Right hindlimb (tissue), 1 donor: ENCODE measurements at places on chromosomes 2 and 18.

DNA sequence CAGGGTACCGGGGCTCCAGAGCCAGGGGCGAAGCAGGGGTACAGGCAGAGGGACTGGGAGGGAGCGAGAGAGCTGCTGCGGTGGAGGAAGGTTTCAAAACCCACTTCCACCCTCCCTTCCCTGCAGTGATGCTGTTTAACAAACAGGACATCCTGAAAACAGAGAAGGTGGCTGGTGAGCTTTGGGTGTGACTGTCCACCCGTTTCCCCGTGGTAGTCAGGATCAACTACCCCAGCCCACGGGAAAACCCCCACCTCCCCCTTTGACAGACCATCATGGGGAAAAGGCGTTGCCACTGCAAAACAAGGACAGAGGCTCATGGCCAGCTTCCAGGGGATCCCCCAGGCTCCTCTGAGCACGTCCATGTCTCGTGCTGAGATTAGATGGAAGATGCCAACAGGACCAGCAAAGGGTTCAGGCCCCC, 12.9 kb downstream of the TMEM185B start:
- DNase-seq, result no peak

GRCh38 chr18:24273596-24273995, 124.0 kb downstream of the OSBPL1A start:
- no peak for DNase-seq

- no peak for DNase-seq
Observed at GRCh38 chr2:11754700-11755015, 8.2 kb downstream of the LPIN1 start.

- DNase-seq, result no peak
Observed at GRCh38 chr2:101076581-101076980, 74.5 kb downstream of the RPL31 start.

- peak; percentile 82 for DNase-seq
Observed at GRCh38 chr2:144402251-144402650, 117.7 kb downstream of the ZEB2 start.

DNA sequence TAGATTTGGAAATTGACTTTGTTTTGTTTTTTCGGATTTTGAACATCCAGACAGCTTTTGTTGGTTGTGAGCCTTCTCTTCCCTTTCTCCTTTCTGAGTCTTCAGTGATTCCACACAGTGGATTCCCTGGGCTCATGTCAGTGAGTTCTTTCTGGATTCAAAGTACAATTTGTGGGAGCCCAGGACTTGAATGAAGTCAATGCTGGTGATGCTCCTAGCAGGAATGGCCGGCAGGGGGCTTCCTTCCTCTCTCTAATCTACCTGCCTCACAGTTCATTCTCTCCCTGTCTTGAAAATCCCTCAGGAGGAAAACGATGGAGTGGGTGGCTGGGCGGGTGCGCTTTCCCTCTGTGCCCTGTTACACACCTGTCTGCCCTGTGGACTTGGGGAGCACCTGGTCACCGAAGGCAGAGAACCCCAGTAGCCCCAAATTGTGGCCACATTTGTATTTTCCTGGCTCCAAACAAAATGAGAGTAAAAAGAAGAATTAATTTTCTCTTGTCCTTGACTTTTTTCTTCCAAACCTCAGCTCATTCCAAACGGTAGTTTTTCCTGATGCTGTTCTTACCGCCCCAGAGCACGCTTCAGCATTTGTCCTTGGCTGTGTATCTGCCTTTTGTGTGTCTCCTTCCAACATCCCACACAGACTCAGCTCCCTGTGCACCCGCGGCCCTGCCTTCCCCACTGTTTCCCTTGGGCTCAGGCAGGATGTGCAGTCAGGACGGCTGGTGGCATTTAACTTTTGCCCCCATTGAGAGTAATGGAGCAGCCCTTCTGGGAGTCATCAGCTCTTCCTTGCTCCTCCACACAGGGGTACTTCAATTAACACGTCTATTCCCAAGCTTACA, 86.6 kb downstream of the MARCO start:
- DNase-seq, result no peak

DNA sequence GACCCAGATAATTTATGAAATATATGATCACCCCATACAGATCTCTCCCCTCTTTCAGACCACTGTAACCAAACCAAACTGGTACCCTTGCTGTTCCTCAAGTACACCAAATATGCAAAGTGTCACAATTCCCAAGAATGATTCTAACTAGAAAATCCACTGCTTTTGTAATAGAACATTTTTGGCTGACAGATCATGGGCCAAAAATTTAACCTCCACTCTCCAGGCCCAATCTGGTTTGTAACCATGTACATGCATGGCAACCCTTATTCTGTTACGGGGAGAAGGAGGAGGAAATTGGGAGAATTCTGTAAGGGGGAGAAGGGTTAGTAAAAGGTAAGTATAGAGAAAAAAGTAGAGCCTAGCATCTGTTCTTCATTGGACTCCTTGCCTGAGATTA, 62.0 kb downstream of the IKZF2 start:
- no peak for DNase-seq

DNA sequence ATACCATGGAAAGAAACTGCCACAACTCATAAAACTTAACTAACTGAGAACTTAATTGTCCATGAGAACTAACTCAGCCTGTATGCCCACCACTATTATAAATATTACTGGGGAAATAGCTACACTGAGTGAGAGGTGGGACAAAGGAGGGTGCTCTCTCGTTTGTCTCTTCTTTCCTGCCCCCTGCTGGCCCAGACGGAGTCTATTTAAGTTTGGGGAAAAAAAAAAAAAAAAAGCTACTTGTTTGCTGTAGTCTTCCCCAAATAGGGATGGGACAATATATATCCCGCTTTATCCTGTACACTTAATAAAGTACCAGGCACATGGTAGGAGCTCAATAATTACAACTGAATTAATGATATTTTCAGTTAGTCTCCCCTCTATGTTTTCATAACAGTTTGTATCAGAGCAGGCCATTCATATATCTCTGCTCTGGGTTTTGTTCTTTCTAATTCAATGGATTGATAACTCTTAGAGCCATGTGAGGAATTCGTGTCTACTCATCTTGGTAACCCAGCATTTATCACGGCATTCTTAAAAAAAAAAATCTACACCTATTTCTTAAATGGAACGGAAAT, 647.6 kb upstream of the PKDCC start:
- DNase-seq, result no peak

GRCh38 chr2:69720404-69720803, 21.5 kb upstream of the ANXA4 start:
- DNase-seq, result no peak

- no peak for DNase-seq
Observed at GRCh38 chr2:204353823-204354222, 191.5 kb upstream of the PARD3B start.

DNA sequence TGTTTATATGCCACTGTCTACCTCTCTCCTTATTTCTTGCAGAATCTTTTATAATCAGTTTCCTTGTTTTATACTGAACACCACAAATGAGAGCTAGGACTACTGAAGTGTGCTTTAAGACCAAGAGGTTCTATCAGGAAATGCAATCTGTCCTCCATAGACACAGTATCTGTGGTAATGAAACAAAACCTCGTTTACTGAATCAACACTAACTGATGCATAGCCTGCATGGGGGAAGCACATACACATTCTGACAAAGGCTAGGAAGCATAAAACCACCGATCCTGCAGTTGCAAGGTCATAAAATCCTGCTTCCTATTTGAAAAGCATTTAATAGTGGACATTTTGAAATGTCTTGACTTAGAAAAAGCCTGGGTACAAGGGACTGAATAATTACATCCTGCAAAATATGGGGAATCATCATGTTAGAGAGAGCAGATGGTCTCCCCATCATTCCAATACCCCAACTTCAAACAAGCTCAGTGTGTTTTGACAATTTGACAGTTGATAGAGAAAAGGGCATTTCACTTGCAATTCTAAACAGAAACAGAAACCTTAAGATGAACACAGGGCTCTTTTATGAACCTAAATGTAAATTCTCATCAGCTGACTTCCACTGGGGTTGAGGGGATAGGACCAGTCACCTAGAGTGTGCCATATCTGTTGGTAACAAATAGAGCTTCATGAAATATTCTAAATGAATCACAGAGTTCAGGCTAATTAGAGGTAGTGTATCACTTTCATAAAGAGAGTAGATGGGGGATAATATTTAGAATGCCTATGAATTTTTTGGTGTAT, 1845.6 kb upstream of the PIK3C3 start:
- no peak for DNase-seq

- DNase-seq, result no peak
Observed at GRCh38 chr18:63302636-63303405, 16.7 kb downstream of the BCL2 start.

GRCh38 chr2:17227856-17228255, 290.4 kb downstream of the RAD51AP2 start:
- DNase-seq, result no peak

- no peak for DNase-seq
Observed at GRCh38 chr2:184599054-184599871, 934 bp downstream of the ZNF804A start.

DNA sequence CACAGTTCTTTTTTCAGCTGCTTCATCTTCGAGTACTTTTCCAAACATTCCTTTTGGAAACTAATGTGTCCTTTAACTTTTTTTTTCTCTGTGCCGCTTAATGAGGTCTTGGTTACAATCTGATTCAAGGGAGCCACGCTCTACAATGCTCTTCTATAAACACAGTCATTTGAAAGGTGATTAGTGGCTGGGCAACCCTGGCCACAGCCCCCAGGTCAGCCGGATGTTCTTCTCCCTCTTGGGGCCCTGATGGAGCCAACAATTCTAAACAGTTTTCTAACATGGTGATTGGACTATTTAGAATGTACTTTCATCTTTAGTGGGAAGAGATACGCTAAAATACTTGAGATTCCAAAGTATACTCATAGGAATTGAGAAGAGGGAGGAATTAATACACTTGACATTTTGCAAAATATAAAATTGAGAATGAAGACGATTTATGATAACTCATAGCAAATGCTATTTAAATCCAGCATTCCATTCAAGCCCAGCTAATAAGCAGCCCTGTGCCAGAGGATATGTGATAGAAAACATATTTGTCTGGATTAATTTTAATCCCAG, 83.7 kb upstream of the MBOAT2 start:
- DNase-seq, result no peak

DNA sequence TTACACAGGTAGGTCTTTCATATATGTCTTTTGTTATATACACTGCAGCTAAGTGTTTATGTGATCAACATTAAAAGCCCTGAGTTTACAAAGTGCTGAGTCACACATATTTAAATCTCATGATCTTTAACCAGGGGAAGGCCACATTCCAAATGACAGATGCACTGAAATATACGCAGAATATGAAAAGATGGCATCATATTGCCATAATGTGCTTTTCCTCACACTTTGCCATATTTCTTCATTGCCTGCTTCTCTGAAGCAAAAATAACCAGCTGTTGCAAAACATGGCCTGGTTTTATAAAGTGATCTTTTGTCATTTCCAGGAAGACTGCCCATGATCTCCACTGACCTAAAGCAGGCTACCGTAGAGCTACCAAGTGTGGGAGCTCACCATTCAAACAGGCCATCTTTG, 93.5 kb upstream of the MAPRE2 start:
- DNase-seq, result no peak

DNA sequence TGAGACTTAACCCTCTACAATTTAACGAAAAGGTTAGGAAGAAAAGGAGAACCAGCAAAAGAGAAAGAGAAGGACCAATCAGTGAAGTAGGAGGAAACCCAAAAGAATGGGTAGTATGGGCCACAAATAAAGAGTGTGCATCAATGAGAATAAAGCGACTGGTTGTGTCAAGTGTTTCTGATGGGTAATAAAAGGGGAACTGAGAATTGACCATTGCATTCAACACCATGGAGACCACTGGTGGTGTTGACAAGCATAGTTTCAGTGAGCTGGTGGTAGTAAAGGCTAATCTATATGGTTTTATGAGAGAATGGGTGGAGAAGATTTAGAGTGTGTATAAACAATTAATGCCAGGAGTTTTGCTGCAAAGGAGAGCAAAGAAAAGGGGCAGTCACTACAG, 75.4 kb downstream of the CSRNP3 start:
- DNase-seq, result no peak

DNA sequence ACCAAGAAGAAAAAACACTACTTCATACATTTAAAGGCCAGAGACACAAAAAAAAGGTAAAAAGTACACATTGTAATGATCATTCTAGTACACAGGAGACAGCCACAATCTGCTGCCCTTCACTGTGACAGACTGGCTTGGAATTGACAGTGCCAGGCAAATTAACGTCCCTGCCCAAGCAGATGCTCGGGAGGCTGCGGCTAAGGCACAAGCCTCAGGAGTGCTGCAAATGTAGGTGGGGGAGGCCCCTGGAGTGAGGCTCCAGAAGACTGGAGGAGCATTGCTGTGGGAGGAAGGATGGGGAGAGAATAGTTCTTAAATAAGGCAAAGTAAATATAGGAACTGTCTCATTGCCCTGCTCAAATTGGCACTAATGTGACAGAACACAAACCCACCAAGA, 18.6 kb downstream of the ERCC3 start:
- no peak for DNase-seq

DNA sequence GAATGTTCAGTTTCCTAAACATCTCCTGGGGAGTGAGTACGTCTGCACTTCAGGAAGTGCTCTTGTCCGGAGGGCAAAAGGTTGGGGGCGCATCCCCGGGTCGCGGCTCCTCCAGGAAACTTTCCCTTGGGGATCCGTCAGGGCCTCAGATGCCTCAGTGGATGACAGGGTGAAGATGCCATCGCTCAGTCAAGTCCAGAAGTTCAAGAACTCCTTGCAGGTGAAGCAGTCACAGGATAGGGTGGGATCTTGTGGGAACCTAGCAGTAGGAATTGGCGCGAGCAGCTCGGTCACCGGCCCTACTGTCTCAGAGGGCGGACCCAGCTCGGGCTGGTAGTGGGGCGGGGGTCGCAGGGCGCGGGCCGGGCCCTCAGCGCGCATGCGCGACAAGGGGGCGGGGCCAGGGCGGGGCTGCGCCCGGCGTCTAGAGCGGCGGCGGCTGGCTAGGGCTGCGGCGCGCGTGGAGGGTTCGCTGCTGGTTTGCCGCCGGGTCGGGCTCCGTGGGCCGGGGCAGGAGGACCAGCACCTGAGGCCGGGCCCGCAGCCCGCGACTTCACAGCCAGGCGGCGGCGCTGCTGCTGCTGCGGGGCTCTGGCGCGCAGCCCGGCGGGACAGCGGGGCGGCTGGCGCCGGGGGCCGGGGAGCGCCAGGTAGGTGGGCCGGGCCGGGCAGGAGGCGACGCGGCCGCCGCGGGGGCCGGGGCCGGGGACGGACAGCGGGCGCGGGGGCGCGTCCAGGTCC, at the start of gene INPP4A:
Gene INPP4A, plus strand, starts transcription at position 423 of the 741 bp plus-strand sequence. CDS start 75,191 bp downstream, outside the sequence.
- DNase-seq, result peak; percentile 85

- no peak for DNase-seq
Observed at GRCh38 chr2:138703242-138703641, 76.9 kb downstream of the NXPH2 start.

- no peak for DNase-seq
Observed at GRCh38 chr18:77203851-77204250, 45.8 kb upstream of the GALR1 start.

DNA sequence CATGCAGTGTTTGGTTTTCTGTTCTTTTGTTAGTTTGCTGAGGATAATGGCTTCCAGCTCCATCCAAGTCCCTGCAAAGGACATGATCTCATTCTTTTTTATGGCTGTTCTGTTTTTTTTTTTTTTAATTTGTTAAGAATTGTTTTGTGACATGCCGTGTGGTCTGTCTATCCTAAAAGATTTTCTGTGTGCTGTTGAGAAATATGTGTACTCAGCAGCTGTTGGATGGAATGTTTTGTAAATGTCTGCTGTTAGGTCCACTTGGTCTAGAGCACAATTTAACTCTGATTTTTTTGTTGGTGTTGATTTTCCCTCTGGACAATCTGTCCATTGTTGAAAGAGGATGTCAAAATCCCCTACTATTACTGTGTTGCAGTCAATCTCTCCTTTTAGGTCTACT, 80.4 kb upstream of the WDR75 start:
- no peak for DNase-seq
